Activated CD4-positive, alpha-beta memory T cell treated with anti-CD3 and anti-CD28 coated beads for 36 hours (primary cell): ENCODE measurements at places on chromosomes 11 and 22. TPM values are rescaled to one million over a fixed set of nuclear protein-coding genes. Genes with fewer than 3 reads are reported as not detected.

The XKR3 gene
- not detected for total RNA-seq

The KRTAP5-11 gene
- not detected for total RNA-seq

The CEP164 gene
- total RNA-seq = 32.6 TPM

The BLID gene
- total RNA-seq = not detected

The SLC22A12 gene
- total RNA-seq = not detected

The BIK gene
- 4.5 TPM for total RNA-seq

The RAB36 gene
- 0.31 TPM for total RNA-seq

The SIPA1 gene
- total RNA-seq = 163 TPM

The SAA4 gene
- not detected for total RNA-seq

The E2F8 gene
- total RNA-seq = 16.5 TPM

The SLC35E4 gene
- total RNA-seq = 5.9 TPM

The MS4A2 gene
- total RNA-seq = not detected

The MYBPC3 gene
- not detected for total RNA-seq

The ZBTB16 gene
- 9.7 TPM for total RNA-seq

The OR51I1 gene
- total RNA-seq = not detected

The APLP2 gene
- total RNA-seq = 49.2 TPM

The GGTLC2 gene
- total RNA-seq = not detected

The MISFA gene
- 2.9 TPM for total RNA-seq

The WNT7B gene
- total RNA-seq = not detected

The JAML gene
- 155 TPM for total RNA-seq

The RAB3IL1 gene
- 0.21 TPM for total RNA-seq

The SLC5A1 gene
- total RNA-seq = not detected

The SLC37A2 gene
- 0.93 TPM for total RNA-seq

The MMP8 gene
- total RNA-seq = not detected

The OR8G5 gene
- total RNA-seq = not detected

The KCNJ1 gene
- not detected for total RNA-seq

The IL18 gene
- not detected for total RNA-seq

The TSPAN18 gene
- total RNA-seq = 5.8 TPM

The CSTPP1 gene
- total RNA-seq = 18.5 TPM

The PRG3 gene
- total RNA-seq = not detected

The GAS2 gene
- total RNA-seq = 1.1 TPM

The CD248 gene
- not detected for total RNA-seq

The MOGAT2 gene
- total RNA-seq = not detected

The SPA17 gene
- total RNA-seq = 6.7 TPM

The EHF gene
- not detected for total RNA-seq

The DMC1 gene
- 15.8 TPM for total RNA-seq

The SLC25A18 gene
- not detected for total RNA-seq

The ENTHD1 gene
- 0.41 TPM for total RNA-seq
